ENCODE measurements at places on chromosomes 6 and 20.

GRCh38 chr6:7108196-7108963 is 619 bp downstream of the RREB1 start:
- DNase-seq: peak; percentile 50

DNA sequence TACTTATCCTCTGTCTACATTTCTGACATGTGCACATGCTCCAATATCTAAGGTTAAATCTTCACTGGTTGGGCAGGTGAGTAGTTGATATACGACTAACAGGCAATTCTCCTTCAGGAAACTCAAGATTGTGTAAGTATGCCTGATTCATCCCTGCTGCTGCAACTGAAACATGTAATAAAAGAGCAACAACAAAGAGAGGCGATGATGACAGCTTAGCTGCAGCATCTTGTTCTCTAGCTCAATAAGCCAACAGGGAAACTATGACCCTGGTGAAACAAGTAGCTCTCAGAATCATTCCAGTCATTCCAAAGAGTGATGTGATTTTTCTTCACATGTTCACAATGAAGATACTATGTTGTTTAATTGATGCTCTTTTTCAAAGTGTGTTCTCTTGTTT is 74.4 kb downstream of the ELOVL4 start:
- no peak for DNase-seq

- no peak for DNase-seq
Measured at GRCh38 chr6:39239527-39240154, 10.4 kb upstream of the KCNK5 start.

DNA sequence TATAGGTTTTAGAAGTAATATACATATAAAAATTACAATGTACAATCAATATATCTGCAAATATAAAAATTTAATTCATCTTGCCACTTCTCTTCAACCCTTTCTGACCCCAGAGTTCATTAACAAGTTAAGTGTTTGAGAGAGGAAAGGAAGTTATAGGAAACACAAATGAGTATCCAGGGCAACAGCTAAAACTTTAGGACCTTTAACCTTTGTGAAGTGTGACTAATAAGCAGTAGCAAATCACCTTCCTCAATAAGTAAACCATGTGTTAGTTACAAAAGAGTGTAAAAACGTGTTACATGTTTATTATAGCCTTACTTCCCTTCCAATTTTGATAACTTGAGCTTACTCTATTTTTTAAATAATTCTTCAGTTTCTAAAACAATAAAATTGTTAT is 73.4 kb upstream of the SIM1 start:
- no peak for DNase-seq

- DNase-seq: no peak
Measured at GRCh38 chr6:109867970-109868358, 110.1 kb upstream of the GPR6 start.

GRCh38 chr20:47150403-47151152 is 205.9 kb downstream of the ZMYND8 start:
- DNase-seq: peak; percentile 63

GRCh38 chr20:33684533-33685327 is 1.5 kb downstream of the E2F1 start:
- no peak for DNase-seq

- no peak for DNase-seq
Measured at GRCh38 chr20:11718474-11719094, 199.1 kb upstream of the BTBD3 start.

DNA sequence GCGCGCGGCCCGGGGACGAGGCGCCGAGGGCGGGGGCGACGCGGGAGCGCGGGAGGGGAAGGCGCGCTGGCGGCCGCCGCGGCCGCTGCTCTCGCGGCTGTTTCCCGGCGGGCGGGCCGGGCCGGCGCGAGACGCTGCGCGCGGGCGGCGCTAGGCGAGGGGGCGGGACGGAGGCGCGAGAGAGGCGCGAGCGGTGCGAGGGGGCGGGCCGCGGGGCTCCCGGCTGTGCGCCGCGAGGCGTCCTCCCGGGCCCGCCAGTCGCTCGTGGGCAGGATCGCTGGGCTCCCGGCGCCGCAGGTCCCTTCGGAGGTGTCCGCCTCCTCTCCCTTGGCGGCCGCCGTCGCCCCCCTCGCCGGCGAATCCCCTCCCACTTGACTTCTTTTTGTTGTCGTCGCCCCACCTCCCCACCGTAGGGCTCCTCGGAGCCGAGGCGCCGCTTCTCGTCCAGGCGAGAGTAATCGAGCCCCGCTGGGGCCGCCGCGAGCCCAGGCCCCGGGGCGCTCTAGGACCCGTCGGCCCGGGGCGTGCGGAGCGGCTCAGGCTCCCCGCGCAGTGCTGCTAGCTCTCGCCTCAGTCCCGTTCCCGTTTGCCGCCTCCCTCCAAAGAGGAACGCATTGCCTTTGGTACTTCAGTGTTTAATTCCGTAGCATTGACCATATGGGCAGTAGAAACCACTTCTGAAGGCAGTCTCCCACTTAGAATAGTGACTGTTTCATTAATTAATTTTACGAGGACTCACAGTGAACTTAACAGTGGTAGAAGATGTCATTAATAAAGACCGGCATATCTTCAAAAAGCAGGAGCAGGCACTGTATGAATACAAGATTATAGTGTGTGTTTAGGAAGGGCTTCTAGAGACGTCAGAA is at the start of gene RANBP9:
Gene RANBP9, minus strand, starts transcription at position 103 of the 866 bp plus-strand sequence. CDS start 330 bp downstream, outside the sequence.
- peak; percentile 94 for DNase-seq

GRCh38 chr6:83199863-83200225 is 6.7 kb downstream of the RWDD2A start:
- DNase-seq: no peak

DNA sequence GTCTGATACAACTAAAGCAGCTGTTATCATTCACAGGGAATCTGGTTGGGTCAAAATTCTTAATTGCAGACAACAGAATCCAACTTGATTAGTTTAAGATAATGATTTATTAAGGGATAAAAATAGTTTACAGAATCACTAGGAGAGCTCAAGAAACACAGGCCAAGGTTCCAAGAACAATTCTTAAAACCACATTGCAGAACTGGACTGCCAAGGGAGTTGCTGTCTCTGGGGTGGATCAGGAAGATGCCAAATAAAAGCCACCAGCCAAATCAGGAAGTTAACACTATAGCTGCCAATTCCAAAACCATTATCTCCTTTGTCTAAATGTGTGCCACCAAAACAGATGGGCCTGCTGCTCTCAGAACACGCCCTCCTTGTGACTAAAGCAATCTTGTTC is 53.7 kb downstream of the NUDT3 start:
- DNase-seq: no peak

- peak; percentile 90 for DNase-seq
Measured at GRCh38 chr6:39184906-39185580, 44.2 kb downstream of the KCNK5 start.

DNA sequence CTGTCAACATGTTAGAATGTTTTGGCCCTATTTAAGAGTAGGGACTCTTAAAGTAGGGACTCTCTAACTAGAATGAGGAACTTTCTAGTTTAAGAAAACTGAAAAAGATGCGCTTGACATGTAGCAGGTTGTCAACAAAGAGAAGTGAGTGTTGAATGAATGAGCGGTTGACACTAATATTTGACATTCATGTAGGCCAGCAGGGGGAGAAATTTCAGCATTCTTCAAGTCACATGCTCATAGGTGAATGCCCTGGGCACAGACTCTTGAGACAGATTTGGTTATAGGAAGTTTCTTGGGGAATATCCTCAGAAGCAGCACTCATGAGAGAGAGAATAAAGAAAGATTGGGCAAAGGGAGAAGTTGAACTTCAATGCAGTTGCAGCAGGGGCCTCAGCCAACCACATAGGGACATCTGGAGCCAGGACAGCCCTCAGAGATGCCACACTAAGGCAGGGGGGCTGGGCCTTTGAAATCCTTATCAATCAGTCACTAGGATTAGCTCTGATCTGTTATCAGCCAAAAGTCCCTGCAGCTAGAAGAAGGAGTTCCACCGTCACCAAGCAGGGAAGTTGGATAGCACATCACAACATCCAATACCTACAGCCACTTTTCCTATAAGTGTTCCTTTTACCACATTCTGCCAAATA is 145.1 kb upstream of the FKBP1C start:
- no peak for DNase-seq

GRCh38 chr6:169286961-169287360 is 33.3 kb upstream of the THBS2 start:
- no peak for DNase-seq

- peak; percentile 77 for DNase-seq
Measured at GRCh38 chr6:157224178-157224950, 99.0 kb downstream of the TMEM242 start.

DNA sequence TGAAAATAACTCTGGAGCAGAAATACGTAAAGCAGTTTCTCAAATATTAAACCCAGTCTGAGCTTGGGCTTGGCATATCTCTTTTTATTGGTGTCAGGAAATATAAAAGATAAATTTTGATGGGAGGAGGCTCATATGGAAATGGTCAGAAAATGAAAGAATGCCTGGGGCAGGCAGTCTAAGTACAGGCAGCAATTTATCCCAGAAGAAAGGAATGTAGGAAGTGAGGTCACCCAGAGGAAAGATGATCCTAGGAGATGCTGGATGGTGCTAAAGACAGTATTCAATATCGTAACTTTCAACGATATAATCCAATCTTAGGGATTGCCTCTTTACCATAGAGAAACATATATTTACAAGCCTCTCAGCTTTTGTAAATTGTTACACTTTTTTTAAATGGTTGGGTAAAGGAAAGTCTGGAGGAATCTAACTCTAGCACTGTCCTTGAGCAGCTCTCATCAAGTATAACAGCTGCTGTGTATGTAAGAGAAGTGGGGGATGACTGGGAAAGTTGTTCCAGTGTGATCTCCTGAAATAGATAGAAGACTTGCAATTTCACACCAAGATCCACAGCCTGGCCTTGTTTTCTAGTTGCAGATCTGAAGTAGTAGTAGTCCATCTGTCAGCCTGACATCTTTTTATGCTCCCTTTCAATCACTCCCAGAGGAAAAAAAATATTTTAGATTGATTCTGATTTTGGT is 256.9 kb upstream of the SASH1 start:
- DNase-seq: no peak

GRCh38 chr6:97669191-97670031 is 386.4 kb upstream of the MMS22L start:
- DNase-seq: no peak

GRCh38 chr20:33663161-33664084 is 1.3 kb downstream of the C20orf144 start:
- DNase-seq: peak; percentile 91

- no peak for DNase-seq
Measured at GRCh38 chr6:14075095-14075503, 42.5 kb upstream of the CD83 start.

DNA sequence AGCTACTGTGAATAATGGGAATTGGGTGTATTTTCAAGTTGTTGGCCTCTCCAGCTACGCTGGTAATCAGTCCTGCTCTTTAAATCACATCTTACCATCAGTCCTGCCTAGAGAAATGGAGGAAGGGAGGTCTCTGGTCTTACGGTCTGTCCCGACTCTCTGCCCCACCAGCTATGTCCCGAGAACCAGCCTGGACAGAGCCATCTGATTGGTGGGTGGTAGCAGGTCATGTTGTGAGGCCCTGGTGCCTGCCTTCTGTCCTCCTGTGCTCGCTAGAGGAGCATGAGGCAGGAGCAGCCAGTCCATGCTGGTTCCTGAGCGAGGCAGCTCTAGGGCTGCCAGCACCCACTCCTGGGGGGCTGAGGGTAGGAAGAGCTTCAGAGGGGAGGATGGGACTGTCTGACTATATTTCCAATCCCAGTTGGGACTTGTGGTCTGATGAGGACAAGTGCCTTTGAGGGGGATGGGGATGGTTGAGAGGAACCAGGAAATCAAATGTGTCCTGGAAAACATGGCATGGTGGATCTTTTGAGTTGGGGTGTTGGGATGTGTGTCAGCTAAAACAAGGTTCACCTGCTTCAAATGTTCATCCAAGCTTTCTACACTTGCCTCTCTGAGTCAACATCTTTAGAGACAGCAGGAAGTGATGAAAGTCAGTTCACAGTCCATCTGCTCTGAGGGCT is 33.0 kb downstream of the SYNJ2 start:
- no peak for DNase-seq

DNA sequence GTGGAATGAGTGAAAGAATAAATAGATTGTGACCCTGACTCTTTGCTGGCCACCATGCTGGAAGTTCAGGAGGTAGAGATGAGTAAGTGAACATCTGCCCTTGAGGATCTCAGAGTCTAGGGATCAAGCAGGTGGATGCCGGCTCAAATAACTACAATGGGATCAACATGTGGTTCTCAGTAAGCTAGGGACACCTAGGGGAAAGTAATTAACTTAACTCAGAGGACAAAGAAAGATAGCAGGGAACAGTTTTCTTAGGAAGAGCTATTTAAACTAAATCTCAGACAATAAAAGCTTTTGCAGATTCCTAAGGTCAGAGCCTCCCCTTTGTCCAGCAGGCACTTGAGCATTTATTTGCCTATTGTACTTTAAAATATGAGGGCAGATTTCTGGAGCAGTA is 29.1 kb downstream of the SLC13A3 start:
- no peak for DNase-seq

- DNase-seq: no peak
Measured at GRCh38 chr6:156940221-156940620, 163.0 kb downstream of the ARID1B start.

GRCh38 chr20:50136822-50137599 is 16.5 kb downstream of the PEDS1 start:
- DNase-seq: no peak

- no peak for DNase-seq
Measured at GRCh38 chr6:117505311-117505710, 22.8 kb downstream of the DCBLD1 start.

- DNase-seq: no peak
Measured at GRCh38 chr20:12535770-12536169, 473.0 kb upstream of the SPTLC3 start.

DNA sequence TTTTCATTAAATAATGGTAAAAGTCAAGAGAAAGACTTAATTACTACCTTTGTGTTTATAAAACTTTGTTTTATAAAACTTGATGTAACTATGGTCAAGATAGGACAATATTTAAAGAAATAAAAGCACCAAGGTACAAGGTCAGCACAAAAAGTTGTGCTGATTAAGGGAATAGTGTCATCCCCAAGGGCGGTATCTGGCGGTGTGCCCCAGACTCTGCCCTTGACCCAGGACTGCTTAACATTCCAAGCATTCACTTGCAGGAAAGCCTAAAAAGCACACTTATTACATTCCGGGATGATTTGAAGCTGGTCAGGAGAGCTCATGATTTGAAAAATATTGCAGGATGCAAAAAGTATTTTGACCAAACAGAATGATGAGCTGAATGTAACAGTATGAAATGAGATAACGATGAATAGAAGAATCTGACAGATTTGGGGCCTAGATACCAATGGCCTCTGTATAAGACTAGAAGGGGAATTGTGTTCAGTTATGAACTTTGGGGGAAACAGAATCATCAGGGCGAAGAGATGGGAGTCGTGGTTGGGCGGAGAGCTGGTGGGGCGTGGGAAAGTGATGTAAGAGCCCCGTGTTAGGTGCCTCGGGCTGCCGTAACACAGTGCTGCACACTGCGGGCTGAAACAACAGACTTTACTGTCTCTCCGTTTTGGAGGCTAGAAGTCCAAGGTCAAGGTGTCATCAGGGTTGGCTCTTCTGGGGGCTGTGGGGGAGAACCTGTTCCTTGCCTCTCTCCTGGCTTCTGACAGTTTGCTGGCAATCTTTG is 77.2 kb downstream of the CDC5L start:
- DNase-seq: no peak

- no peak for DNase-seq
Measured at GRCh38 chr6:33699131-33699530, 12.4 kb downstream of the UQCC2 start.

GRCh38 chr6:96184798-96185197 is 169.0 kb downstream of the FUT9 start:
- DNase-seq: no peak
